ENCODE measurements at places on chromosomes 12 and 14.
A peak's percentile ranks its signal among the peaks of the same experiment; 100 is the strongest.

- no peak for DNase-seq
Measured at GRCh38 chr14:79967453-79967852, 243.9 kb downstream of the DIO2 start.

- no peak for DNase-seq
Measured at GRCh38 chr14:100587086-100587762, at the start of gene BEGAIN. TSS of gene BEGAIN (minus strand) at chr14:100587417. CDS start at chr14:100587290, 127 bp downstream.

DNA sequence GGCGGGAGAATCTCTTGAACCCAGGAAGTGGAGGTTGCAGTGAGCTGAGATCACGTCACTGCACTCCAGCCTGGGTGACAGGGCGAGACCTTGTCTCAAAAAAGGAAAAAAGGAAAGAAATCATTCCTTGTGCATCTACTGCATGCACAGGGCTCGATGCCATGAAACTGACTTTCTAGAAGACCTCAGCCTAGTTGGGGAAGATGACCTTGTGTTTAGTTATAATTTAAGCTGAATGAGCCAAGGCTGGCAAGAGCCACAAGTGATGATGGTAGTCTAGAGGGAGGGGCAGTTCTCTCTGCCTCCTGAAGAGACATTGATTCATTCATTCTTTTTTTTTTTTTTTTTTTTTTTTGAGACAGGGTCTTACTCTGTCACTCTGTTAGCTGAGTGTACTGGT is 24.2 kb downstream of the ACACB start:
- DNase-seq, result no peak

- DNase-seq, result no peak
Measured at GRCh38 chr14:68463299-68463698, 329.6 kb downstream of the ZFP36L1 start.

DNA sequence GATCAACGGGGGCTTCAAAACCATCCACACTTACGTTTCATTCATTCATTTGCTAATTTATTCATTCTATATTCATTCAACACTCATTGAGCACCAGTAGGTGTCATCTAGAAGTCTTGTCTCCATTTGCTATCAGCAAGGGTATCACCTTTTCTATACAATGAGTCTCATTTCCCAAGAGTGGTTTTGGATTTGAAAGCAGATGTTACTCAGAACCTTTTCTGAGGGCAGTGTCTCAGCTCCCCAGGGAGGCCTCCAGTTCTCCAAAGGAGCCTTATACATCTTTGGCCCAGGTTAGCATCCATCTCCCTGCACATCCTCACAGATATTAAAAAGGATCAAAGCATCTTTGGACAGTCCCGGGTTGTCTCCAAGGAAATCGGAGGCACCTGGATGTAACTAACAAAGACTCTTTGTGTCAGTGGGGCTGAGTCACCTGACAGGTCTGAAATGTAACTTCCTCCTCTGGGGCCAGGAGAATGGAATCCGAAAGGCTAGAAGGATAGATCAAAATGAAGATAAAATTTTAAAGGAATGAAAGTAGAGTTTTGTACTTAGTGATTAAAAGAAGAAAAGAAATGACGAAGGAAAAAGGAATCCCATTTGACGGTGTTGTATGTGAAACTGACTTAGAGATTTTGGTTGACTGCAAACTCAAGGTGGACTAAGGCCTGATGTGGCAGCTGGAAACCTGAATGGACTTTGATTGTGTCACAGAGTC is 103.0 kb downstream of the VCPKMT start:
- DNase-seq, result no peak

DNA sequence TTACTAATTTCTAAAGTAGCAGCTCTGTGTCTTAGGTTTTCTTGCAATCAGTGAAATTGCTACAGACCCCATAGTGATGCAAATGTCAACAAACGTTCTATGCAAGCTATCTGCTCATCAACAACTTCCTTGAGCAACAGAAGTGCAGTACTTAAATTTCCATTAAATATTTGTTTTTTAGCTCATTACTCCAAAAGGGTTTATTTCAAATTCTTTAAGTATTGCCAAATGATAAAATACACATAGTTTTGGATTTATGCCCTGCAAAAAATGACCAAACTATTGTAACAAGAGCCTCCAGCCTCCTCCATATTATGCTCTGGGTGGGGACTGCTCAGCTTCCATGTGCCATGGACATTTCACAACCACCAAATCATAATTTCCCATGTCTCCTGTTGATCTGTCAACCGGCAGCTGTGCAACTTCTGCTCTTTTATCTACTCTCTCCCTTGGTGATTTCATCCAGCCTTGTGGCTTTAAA is 4.4 kb downstream of the BDKRB1 start:
- DNase-seq, result no peak

DNA sequence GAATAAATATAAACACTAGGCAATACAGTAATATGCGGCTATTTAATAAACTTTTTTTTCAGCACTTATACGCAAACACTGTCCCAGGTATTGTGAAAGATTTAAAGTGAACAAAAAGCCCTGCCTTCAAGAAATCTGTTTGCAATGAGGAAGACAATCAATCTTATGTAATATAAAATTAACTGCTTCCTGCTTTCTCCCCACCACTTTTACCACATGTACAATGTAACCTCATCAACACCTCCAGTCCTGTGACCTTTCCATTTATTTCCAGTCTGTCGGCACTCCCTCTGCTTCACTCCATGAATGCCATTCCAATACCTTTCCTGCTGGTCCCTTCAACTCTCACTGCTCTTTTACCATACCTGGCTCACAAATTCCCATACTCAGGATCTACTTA is 10.5 kb downstream of the SNX6 start:
- no peak for DNase-seq

DNA sequence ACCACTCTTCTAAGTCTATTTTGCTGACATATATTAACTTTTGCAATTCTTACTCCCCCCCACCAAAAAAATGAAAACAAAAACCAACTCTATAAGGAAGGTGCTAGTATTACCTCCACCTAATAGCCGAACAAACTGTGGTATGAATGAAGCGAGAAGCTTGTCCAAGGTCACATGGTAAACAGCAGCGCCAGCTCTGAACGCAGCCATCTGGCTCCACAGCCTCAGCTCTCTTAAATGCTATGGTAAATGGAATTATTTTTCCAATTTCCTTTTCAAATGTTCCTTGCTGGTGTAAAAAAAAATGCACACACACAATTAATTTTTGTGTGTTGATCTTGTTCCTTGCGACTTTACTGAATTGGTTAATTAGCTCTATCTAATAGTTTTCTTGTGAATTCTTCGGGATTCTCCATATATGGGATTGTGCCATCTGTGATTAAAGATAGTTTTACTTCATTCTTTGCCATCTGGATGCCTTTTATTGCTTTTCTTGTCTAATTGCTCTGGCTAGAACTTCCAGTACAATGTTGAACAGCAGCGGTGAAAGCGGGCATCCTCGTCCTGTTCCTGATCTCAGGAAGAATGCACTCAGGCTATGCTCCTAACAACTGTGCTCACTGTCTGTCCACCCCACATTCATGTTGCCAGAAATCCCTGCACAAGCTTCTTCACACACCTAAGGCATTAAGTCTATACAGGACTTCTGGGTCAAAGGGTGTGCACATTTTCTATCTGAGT is 10.7 kb upstream of the C12orf76 start:
- DNase-seq, result no peak

- no peak for DNase-seq
Measured at GRCh38 chr14:54317391-54317790, 79.4 kb upstream of the CDKN3 start.

DNA sequence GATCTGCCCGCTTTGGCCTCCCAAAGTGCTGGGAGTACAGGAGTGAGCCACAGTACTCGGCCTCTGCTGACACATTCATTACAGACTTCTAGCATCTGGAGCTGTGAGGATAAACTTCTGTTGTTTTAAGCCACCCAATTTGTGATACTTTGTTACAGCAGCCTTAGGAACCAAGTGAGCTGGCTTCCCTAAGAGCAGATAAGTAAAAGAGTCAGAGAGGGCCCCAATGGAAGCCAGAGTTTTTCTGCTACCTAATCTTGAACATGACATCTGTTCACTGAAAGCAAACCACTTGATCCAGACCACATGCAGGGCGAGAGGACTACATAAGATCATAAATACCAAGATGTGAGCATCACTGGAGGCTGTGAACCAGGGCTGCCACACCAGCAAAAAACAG is 3.7 kb upstream of the MAPKAPK5 start:
- DNase-seq, result no peak

DNA sequence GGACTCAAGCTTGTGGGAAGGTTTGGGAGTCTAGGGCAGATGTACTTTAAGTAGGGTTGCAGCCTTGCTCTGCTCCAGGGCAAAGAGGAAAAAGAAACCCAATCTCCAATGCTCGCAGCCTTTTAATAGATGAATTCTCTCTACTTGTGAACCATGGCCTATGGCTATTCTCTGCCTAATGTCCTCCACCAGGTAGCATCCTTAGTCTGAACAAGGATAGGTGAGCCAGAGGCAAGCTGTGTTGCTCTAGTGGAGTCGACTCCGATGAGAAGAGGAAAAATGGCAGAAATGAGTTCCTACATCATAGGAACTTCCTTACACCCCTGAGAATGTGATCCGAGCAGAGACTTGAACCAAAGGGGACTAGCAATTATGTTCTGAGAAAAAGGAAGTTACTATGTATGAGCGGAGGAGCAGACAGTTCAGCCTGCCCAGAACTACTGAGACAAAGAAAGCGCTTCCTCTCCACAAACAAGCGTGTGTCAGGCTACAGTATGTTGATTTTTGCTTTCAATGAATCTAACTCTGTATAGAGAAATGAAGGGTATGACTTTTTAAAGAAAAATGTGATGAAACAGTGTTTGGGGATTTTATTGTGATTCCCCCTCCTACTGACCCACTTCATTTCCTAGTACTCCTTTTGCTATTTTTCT is 153.6 kb upstream of the ARID2 start:
- DNase-seq, result no peak

GRCh38 chr14:21024585-21025370 is at the start of gene NDRG2:
TSS of gene NDRG2 (minus strand) at chr14:21025061. CDS start at chr14:21023315, 1,746 bp downstream.
- DNase-seq, result peak; percentile 76

- DNase-seq, result no peak
Measured at GRCh38 chr14:100012478-100013327, 52.5 kb upstream of the EVL start.

- no peak for DNase-seq
Measured at GRCh38 chr12:14938301-14938700, at the start of gene ERP27. TSS of gene ERP27 (minus strand) at chr12:14938537. CDS start at chr12:14938508, 29 bp downstream.

- DNase-seq, result no peak
Measured at GRCh38 chr12:81626406-81626805, 132.7 kb downstream of the PPFIA2 start.

DNA sequence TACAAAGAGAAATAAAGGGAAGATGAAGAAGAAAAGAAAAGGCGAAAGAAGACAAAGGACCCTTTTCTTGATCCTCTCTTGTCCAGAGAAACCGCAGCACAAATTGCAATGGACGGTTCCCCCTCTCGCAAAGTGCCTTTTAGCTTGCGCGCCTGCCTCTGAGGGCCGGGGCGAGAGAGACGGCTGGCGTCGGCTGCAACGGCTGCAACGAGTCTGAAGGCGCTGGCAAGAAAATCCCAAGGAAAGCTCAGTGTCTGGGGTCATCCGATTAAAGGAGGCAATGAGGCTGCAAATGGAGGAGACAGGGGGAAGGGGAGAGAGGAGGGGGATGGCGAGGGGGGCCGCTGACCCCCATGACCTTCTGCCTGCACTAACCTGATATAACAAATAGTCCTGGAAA is 671.5 kb downstream of the MED13L start:
- DNase-seq, result no peak

DNA sequence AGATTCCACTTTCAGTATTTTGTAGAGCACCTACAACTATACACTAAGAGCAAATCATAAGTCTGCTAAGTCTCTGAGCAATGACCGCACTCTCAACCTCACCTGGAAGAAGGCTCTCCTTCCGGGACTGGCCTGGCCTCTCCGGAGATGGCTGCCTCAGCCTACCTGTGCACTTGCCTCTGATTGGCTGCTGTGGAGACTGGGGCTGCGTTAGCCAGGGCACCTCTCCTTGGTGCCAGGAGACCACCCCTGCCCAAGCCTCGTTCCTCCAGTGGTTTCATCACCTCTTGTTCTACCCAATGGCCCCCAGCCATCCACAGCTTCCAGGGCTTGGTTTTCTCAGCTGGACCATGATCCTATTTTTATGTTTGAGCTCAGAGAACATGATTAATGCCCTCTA is 64.7 kb upstream of the JDP2 start:
- no peak for DNase-seq

- no peak for DNase-seq
Measured at GRCh38 chr14:99624971-99625370, 20.0 kb upstream of the HHIPL1 start.

DNA sequence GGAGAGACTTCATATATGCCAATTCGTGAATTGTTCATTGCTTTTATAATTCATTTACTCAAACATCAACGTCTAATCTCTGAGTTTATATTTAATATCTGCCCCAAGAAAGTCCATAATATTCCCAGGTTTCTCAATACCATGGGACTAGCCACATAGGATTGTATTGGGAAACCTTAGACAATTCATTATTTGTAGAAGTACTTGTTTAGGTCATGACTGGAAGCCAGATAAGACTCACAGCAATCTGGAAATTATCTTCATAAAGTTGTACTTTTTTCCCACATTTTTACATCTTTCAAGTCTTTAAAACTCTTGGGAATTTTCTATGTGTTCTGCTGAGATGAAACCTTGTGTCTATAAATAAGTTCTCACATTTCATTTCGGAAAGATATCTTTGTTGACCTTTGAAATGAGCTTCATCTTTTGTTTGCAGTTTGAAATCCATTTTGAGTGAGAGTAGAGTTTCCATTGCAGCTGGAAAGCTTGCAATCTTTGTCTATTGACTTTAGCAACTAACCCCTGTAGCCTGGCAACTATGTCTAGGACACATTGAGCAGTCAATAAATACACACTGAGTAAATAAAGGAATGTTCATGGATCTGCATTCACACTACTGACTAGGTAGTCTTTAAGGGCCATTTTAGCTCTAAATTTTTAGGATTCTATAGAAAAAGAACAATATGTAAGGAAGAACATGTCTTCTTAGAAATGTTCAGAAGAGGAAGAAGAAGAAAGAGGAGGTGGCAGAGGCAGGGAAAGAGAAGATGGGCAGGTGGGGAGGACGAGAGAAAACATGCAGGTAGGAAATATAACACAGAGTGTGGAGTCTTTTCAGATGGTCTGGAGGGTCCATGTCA is 154.4 kb downstream of the LRIG3 start:
- no peak for DNase-seq

GRCh38 chr14:99815696-99816095 is 22.5 kb downstream of the EML1 start:
- no peak for DNase-seq

GRCh38 chr12:68175557-68176061 is 16.1 kb upstream of the IFNG start:
- no peak for DNase-seq

GRCh38 chr14:99128185-99128584 is 143.8 kb downstream of the BCL11B start:
- no peak for DNase-seq
